ENCODE measurements at places on chromosomes 4 and X. TPM values are rescaled to one million over a fixed set of nuclear protein-coding genes. Genes with fewer than 3 reads are reported as not detected.

GRCh38 chr4:153447175-153447905, 18.8 kb upstream of the TMEM131L start:
- no peaks in the 10 kb centered on the region for H3K36me3 ChIP-seq
- no peak overlapping the region for H3K4me3 ChIP-seq
- H3K27ac ChIP-seq = no peak overlapping the region
- no peak for DNase-seq
- peaks cover 9% of the 10 kb centered on the region for H3K4me1 ChIP-seq

DNA sequence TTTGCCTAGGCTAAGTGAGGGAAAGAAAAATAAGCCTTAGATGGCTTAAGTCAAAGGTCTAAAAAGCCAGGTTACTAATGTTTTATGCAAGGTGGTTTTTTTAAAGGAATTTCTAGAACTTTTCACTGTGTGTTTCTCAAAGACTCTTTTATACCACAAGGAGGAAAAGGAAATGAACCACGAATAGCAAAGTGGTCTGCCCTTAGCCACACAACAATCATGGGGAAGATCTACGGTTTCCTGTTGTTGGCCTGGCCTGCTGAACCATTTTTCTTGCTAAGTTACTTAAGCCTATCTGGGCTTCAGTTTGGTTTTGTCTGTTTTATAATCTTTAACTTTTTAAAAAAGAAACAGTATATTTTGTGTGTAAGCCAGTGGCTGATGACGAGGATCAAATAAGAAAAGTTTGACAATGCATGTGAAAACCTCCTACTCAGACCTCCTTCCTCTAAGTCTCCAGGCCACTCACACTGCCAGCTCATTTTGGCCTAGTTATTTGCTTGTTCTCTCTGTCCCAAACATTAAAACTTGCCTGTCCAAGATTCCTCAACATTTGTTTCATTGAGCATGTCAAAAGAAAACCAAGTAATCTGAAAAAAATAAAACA, 56.7 kb upstream of the COL25A1 start:
- H3K27ac ChIP-seq = no peak overlapping the region
- no peaks in the 10 kb centered on the region for H3K27me3 ChIP-seq
- peaks cover 15% of the 10 kb centered on the region for H3K4me1 ChIP-seq
- no peak overlapping the region for H3K4me3 ChIP-seq
- H3K36me3 ChIP-seq = no peaks in the 10 kb centered on the region
- peak; percentile 60 for DNase-seq

DNA sequence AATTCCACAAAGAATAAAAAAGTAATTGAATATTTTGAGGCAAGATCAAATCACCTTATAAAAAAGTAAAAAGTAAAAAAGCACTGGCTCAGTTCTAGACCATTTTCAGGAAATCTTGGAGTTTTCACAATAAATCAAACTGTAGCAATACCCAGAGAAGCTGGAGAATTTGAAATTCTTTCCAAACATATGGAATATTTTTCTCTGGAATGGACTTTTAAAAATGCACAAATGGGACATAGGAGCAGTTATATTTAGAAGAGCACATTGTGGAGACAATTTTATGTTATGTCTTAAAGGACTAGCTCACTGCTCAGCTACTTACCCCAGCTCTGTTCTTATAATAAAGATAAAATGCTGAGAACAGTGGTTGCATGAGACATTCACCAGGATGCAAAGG, 211.9 kb upstream of the KIT start:
- no peaks in the 10 kb centered on the region for H3K36me3 ChIP-seq
- no peak for DNase-seq
- H3K4me3 ChIP-seq = no peak overlapping the region

LAP3 gene
- 73.7 TPM for total RNA-seq

ZC4H2 gene
- 14.6 TPM for total RNA-seq

GRCh38 chr4:143488687-143489086, 24.8 kb upstream of the SMARCA5 start:
- H3K27me3 ChIP-seq = no peaks in the 10 kb centered on the region
- H3K36me3 ChIP-seq = no peaks in the 10 kb centered on the region
- H3K27ac ChIP-seq = no peak overlapping the region
- DNase-seq = no peak
- no peaks in the 10 kb centered on the region for H3K4me1 ChIP-seq
- no peak overlapping the region for H3K4me3 ChIP-seq

ITIH6 gene
- not detected for total RNA-seq

- H3K27me3 ChIP-seq = no peaks in the 10 kb centered on the region
- DNase-seq = no peak
- H3K4me1 ChIP-seq = no peaks in the 10 kb centered on the region
- no peaks in the 10 kb centered on the region for H3K36me3 ChIP-seq
- no peak overlapping the region for H3K4me3 ChIP-seq
These were observed 28.6 kb upstream of the NAF1 start for GRCh38 chr4:163195247-163195765.

XKRX gene
- total RNA-seq = 0.88 TPM

GRCh38 chr4:112931001-112931400, 118.5 kb upstream of the ANK2 start:
- no peaks in the 10 kb centered on the region for H3K4me1 ChIP-seq
- H3K27ac ChIP-seq = no peak overlapping the region
- H3K4me3 ChIP-seq = no peak overlapping the region
- no peak for DNase-seq

DNA sequence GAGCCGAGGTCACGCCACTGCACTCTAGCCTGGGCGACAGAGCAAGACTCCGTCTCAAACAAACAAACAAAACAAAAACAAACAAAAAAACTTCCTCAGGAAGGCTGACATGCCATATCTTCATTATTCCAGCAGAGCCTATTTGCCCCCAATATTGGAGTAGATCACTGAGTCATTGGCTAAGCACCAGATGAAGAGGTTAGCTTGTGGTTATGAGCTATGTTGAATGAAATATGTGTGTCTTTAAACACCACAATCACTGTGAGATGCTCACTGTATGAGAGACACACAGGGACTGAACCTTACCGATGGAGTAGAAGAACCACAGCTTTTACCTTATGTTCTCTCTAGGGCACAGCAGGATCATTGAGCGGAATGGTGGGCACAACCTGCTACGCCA, 122.1 kb upstream of the EOLA2 start:
- no peak overlapping the region for H3K27ac ChIP-seq
- H3K27me3 ChIP-seq = no peaks in the 10 kb centered on the region
- peaks cover 31% of the 10 kb centered on the region for H3K4me1 ChIP-seq
- no peak for DNase-seq

DNA sequence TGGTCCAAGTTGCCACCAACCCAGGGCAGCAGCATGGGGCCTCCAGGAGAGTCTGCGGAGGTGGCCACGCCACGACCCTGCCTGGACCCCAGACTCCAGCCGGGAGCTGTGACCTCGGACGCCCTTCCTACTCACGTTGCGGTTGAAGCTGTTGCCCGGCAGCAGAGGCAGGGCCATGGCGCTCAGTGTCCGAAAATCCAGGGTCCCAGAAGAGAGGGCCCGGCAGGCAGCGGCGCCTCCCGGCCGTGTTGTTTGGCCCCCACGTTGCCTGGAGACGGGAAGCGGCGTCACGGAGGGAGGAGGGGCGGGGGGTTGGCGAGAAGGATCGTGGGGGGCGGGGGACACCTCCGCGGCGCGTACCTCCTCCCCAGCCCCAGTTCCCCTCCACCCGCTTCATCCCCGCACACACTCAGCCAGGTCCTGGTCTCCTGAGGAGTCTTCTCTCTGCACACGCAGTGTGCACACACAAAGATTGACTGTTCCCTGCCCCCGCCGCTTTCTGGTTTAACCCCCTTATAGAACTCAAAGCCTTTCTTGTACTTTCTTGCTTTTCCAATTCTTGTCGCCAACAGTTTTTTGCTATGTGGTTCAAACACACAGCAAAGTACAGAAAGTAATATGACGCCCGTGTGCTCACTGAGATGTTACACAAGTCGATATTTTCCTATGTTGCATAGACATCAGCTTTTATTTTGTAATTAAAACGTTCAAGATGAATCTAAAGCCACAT, at the start of gene EFHC2:
EFHC2 (minus strand) TSS at position 261 of the 730 bp plus-strand sequence; CDS start at position 177, 84 bp downstream.
- no peak within 1 kb of the TSS for H3K27ac ChIP-seq
- peak; percentile 1 for DNase-seq
- H3K4me1 ChIP-seq = no peaks in the 10 kb centered on the region
- no peaks in the 10 kb centered on the region for H3K27me3 ChIP-seq

DNA sequence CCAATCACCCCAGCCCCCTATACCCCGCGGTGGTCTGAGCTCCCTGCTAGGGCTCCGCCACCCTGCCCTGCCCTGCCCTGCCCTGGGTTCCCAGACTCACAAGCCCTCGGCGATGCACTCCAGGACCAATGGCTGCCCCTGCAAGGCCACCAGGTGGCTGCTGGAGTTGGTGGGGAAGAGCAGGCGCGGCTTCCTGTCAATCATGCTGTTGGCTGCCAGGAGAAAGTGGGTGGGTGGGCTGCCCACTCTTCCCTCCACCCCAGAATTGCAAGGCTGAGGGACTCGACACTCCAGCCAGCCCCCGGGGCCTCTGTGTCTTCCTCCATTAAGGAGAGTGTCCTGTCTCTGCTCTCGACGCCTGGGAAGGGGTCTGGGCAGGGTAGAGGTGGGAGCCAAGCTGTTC, 15.7 kb downstream of the L1CAM start:
- H3K4me3 ChIP-seq = no peak overlapping the region
- no peaks in the 10 kb centered on the region for H3K4me1 ChIP-seq
- no peaks in the 10 kb centered on the region for H3K27me3 ChIP-seq
- H3K36me3 ChIP-seq = no peaks in the 10 kb centered on the region
- no peak for DNase-seq
- H3K27ac ChIP-seq = no peak overlapping the region

RNF150 gene
- 0.33 TPM for total RNA-seq

GRCh38 chrX:53362449-53362848, 60.0 kb downstream of the SMC1A start:
- H3K36me3 ChIP-seq = no peaks in the 10 kb centered on the region
- no peaks in the 10 kb centered on the region for H3K27me3 ChIP-seq
- no peak overlapping the region for H3K4me3 ChIP-seq

DNA sequence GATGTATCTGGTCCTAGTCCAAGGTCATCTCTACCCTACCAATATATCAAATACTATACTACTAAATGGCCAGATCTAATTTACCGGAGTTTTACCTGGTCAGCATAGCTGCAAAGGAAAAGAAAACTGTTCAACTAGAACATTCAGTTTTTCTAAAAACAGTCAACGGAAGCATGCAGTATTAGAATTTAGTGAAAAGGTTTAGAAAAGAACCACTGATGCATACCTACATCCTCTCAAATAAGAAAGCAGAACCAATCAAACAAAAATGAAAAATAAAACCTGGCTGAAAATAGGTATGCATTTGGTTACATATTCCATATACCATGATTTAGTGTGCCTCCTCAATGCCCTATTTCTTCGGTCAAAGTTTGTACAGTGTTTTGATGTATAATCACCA, 140.0 kb downstream of the CHM start:
- no peak overlapping the region for H3K27ac ChIP-seq
- no peak overlapping the region for H3K4me3 ChIP-seq
- H3K4me1 ChIP-seq = no peaks in the 10 kb centered on the region

- H3K4me1 ChIP-seq = no peaks in the 10 kb centered on the region
- no peak overlapping the region for H3K27ac ChIP-seq
- DNase-seq = no peak
- H3K36me3 ChIP-seq = no peaks in the 10 kb centered on the region
These were observed 1.9 kb downstream of the MAGEB1 start for GRCh38 chrX:30248854-30249253.

GRCh38 chr4:174461466-174462106, 60.7 kb downstream of the HPGD start:
- no peaks in the 10 kb centered on the region for H3K27me3 ChIP-seq
- no peaks in the 10 kb centered on the region for H3K4me1 ChIP-seq
- no peak overlapping the region for H3K4me3 ChIP-seq
- DNase-seq = no peak

BMP3 gene
- total RNA-seq = not detected

FREM3 gene
- total RNA-seq = 0.05 TPM

- DNase-seq = peak; percentile 96
- no peaks in the 10 kb centered on the region for H3K27me3 ChIP-seq
- H3K36me3 ChIP-seq = no peaks in the 10 kb centered on the region
- no peak overlapping the region for H3K4me3 ChIP-seq
- peaks cover 11% of the 10 kb centered on the region for H3K4me1 ChIP-seq
- no peak overlapping the region for H3K27ac ChIP-seq
These were observed 192.5 kb upstream of the TAPT1 start for GRCh38 chr4:16418814-16419213.

GRCh38 chr4:88967883-88968331, 89.1 kb downstream of the FAM13A start:
- no peak overlapping the region for H3K4me3 ChIP-seq
- H3K27me3 ChIP-seq = no peaks in the 10 kb centered on the region
- no peak for DNase-seq
- H3K4me1 ChIP-seq = no peaks in the 10 kb centered on the region

CYBB gene
- total RNA-seq = not detected

DNA sequence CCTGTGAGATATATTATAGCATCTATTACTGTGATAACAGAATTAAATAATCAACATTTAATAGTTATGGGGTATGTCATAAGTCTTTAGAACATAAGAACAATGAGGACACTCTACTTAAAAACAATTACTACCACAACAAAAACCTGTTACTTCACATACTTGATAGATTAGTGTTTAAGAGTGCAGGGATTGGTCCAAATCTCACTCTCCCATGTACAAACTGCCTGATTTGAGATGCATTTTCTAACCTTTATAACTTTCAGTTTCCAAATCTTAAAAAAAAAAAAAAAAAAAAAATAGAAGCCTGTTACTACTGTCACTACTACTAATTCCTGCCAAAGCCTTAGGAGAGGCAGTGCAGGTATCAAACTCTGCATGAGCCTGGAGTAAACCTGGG, 5.6 kb downstream of the PCDH18 start:
- DNase-seq = no peak
- H3K4me1 ChIP-seq = peaks cover 4% of the 10 kb centered on the region
- no peaks in the 10 kb centered on the region for H3K36me3 ChIP-seq
- H3K27ac ChIP-seq = no peak overlapping the region
- H3K4me3 ChIP-seq = no peak overlapping the region

CDS1 gene
- total RNA-seq = not detected

- no peak overlapping the region for H3K4me3 ChIP-seq
- peak overlapping the region; percentile 15 for H3K27ac ChIP-seq
- H3K27me3 ChIP-seq = no peaks in the 10 kb centered on the region
These were observed 5.7 kb downstream of the MXD4 start for GRCh38 chr4:2256156-2256731.

DNA sequence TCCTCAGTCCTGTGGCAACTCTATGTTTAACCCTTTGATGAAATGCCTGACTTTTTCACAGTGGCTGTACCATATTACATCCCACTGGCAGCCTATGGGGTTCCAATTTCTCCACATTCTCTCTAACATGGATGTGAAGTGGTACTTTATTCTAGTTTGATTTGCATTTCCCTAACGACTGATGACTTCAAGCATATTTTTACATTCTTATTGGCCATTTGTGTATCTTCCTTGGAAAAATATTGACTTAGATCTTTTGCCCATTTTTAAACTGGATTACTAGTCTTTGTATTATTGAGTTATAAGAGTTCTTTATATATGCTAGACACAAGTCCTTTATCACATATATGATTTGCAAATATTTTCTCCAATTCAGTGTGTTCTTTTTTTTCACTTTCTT, 2.1 kb upstream of the RAB39B start:
- H3K4me1 ChIP-seq = no peaks in the 10 kb centered on the region
- no peak overlapping the region for H3K27ac ChIP-seq
- H3K36me3 ChIP-seq = no peaks in the 10 kb centered on the region
- DNase-seq = no peak
- H3K27me3 ChIP-seq = peaks cover 4% of the 10 kb centered on the region

SYNPO2 gene
- total RNA-seq = 0.07 TPM

All from endothelial cell of umbilical vein (primary cell).